ENCODE measurements at places on chromosomes 12 and 14.

DNA sequence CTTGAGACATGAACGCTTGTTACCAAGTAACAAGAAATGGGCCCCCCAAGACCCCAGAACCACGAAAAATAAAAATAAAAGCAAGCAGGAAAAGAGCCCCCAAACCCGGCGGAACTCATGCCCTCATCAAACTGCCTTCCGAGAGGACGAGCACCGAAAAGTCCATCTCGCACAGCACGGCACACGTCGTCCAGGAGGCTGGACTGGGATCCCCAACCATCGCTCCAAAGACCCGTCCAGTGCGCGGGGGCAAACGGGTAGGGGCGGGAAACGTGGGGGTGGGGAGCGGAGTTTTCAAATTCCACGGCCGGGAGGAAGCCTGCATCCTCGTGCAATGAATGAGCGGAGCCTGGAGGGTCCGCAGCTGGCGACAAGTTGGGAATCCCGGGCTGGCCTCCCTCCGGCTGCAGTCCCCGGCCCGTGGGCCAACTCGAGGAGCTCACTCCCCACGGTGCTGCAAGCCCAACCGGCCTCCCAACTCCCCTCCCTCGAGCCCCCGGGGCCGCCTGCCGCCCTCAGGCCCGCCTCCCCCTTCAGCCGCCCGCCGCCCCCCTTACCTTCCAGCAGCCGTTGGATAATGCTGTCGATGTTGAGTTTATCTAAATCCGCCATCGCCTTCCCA is 484 bp downstream of the PPP1CC start:
- no peak for DNase-seq

GRCh38 chr12:52086366-52086765 is 6.9 kb downstream of the SMIM41 start:
- DNase-seq: no peak

- no peak for DNase-seq
Measured at GRCh38 chr14:69906201-69906600, 27.0 kb downstream of the SMOC1 start.

- DNase-seq: no peak
Measured at GRCh38 chr12:19215115-19215514, 85.6 kb downstream of the PLEKHA5 start.

GRCh38 chr12:79252358-79253075 is 387.9 kb downstream of the SYT1 start:
- DNase-seq: no peak

DNA sequence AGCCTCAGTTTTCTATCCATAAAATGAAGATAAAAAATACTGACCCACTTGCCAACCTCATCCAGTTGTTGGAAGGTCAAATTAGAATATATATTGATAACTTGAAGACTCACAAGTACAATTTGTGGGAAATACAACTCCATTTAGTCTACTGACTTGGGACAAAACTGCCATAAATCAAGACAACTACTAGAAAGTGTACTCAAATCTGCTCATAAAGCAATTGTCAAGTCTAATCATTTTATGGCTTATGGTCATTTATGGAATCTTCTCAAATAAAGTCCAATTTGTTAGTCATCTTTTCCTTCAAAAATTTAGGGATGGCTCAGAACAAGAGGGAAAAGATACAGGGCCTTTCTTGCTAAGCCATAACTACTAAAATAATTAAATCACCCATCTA is 7.0 kb downstream of the BTG1 start:
- DNase-seq: no peak

DNA sequence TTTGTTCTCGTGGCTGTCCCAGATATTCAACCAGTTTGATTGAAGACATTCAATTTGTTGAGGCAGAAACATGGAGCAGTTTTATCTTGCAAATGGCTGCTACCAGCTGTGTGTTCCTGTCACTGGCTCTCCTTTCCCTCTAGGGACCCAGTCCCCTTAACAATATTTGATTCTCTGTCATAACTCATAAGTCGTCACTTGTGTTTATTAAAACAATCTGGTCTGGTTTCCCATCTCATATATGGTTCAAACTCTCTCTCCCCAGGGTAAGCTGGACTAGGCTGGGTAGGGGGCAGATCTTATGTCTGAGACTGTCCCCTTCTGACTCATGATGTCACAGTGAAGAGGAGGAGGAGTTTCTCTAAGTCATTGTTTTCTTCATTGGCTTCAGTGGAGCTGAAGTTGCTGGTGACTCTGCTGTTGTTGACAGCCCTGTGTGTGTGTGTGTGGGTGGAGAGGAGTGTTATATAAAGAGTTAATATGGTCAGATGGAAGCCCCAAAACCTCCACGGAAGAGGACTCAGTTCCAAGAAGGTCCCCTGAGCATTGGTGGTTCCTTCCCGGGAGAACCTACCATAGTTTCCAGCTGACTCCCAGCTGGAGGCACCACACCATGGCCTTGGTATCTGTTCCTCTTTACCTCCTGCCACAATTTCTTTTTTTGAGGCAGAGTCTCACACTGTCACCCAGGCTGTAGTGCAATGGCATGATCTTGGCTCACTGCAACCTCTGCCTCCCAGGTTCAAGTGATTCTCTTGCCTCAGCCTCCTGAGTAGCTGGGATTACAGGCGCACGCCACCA is 16.1 kb upstream of the GNG2 start:
- DNase-seq: no peak

Data from brain pericyte (primary cell).